Activated naive CD8-positive, alpha-beta T cell treated with anti-CD3 and anti-CD28 coated beads, Interleukin-2, amount 10 ng/mL, durations not matched to agents 7 days and 5 days (primary cell): ENCODE measurements at places on chromosomes 11 and 22.
A peak's percentile ranks its signal among the peaks of the same experiment; 100 is the strongest.

- no peak overlapping the region for H3K27ac ChIP-seq
- H3K36me3 ChIP-seq = peaks cover 13% of the 10 kb centered on the region
- no peak overlapping the region for H3K4me3 ChIP-seq
- H3K4me1 ChIP-seq = no peaks in the 10 kb centered on the region
- no peaks in the 10 kb centered on the region for H3K27me3 ChIP-seq
Measured at GRCh38 chr11:112247201-112247600, 13.5 kb downstream of the PLET1 start.

DNA sequence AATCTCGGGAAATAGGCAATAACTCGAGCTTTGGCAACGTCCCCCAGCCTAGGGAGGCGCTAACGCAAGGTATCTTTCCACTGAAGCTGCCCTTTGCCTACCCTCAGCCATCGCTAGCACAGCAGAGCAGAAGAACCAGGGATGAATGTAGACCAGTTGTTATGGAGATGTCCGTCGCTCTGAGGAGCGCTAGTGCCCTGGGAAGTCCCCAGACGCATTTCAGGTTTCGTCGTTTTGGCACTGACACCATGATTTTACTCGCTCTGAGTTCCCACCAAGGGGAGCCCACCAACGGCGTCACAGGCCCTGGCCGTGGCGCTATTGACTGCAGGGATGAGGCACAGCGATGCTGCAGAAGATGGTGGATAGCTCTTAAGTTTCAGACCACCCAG is 22.7 kb upstream of the BDNF start:
- H3K4me3 ChIP-seq = no peak overlapping the region
- H3K27ac ChIP-seq = no peak overlapping the region
- H3K4me1 ChIP-seq = peaks cover 3% of the 10 kb centered on the region

- no peaks in the 10 kb centered on the region for H3K36me3 ChIP-seq
- H3K27ac ChIP-seq = peak overlapping the region; percentile 61
- peaks cover 12% of the 10 kb centered on the region for H3K4me1 ChIP-seq
- H3K27me3 ChIP-seq = peaks cover 18% of the 10 kb centered on the region
Measured at GRCh38 chr11:3164138-3164551, 965 bp downstream of the OSBPL5 start.

DNA sequence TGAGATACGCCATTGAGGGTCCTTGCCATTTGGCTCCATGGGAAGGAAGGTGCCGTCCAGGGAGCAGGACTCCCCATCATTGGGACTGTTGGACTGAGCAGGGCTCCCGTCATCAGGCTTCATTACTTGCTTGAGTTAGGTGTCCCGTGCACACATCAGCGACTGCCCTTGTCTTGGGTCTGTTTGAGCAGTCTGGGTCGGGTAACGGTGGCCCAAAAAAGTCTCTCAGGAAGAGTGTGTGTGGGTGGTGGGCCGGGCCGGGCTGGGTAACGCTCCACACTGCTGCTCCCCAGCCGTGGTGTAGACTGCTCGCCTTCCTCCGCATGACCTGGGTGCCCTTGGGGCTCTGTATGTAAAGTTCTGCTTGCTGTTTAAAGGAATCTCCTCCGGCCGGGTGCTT is 293.5 kb downstream of the TBC1D22A start:
- no peak overlapping the region for H3K4me3 ChIP-seq
- no peaks in the 10 kb centered on the region for H3K27me3 ChIP-seq
- no peak overlapping the region for H3K27ac ChIP-seq
- no peak for DNase-seq

GRCh38 chr11:95589893-95590612 is 199.5 kb downstream of the FAM76B start:
- H3K27me3 ChIP-seq = peaks cover 2% of the 10 kb centered on the region
- DNase-seq = no peak
- H3K27ac ChIP-seq = no peak overlapping the region
- H3K4me1 ChIP-seq = peaks cover 3% of the 10 kb centered on the region
- H3K4me3 ChIP-seq = no peak overlapping the region

DNA sequence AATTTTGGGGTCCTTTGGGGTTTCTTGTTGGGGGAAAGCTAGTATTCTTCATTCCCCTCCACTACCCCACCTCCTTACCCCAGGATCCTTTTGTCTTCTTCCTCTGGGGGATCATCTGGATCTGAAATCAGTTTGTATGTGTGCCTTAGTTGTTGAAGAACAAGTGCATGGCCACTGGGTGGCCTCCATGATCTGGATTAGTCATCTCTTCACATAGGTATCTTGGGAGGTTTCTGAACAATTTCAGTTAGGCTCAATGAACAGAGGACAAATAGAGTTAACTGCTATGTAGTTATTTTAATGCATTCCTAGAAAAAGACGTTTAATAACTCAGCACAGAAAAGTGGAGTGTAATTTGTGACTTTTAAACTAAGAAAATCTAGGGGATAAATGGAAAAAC is 7.1 kb upstream of the VWA5A start:
- H3K36me3 ChIP-seq = no peaks in the 10 kb centered on the region
- no peak for DNase-seq
- peaks cover 51% of the 10 kb centered on the region for H3K27me3 ChIP-seq
- H3K4me1 ChIP-seq = no peaks in the 10 kb centered on the region
